Diencephalon (tissue), 1 donor: ENCODE measurements at places on chromosomes 3 and 15. TPM values are rescaled to one million over a fixed set of nuclear protein-coding genes. Genes with fewer than 3 reads are reported as not detected.

Gene NOX5
- 0.23 TPM for total RNA-seq

Gene CFAP44
- total RNA-seq = 20.3 TPM

Gene LSM3
- total RNA-seq = 10.4 TPM

Gene RBSN
- total RNA-seq = 58.6 TPM

Gene ZNF621
- total RNA-seq = 15.5 TPM

Gene CLEC3B
- total RNA-seq = 34.4 TPM

Gene GOLIM4
- 31.6 TPM for total RNA-seq

Gene ANKUB1
- total RNA-seq = 4.2 TPM

Gene LYZL4
- not detected for total RNA-seq

Gene NLGN1
- 99.4 TPM for total RNA-seq

Gene THAP10
- total RNA-seq = 6.0 TPM

Gene GABRB3
- 141 TPM for total RNA-seq

Gene RTP1
- total RNA-seq = 3.2 TPM

Gene CYP1A2
- not detected for total RNA-seq

Gene FAM81A
- total RNA-seq = 22.6 TPM

Gene ROPN1
- not detected for total RNA-seq

Gene TIGIT
- not detected for total RNA-seq

Gene ARHGEF26
- 15.2 TPM for total RNA-seq

Gene DNAH12
- total RNA-seq = 3.5 TPM

Gene DUOX1
- under 0.01 TPM for total RNA-seq

Gene PIF1
- total RNA-seq = 2.3 TPM

Gene GPR27
- 42.0 TPM for total RNA-seq

Gene C3orf80
- total RNA-seq = 2.5 TPM

Gene FETUB
- total RNA-seq = not detected

Gene LMAN1L
- not detected for total RNA-seq

Gene ARIH1
- 46.8 TPM for total RNA-seq

Gene LPP
- total RNA-seq = 16.1 TPM

Gene IL17RD
- 27.7 TPM for total RNA-seq

Gene HMCES
- total RNA-seq = 20.8 TPM

Gene TICRR
- 2.8 TPM for total RNA-seq

Gene CA12
- total RNA-seq = 13.8 TPM

Gene DNASE1L3
- not detected for total RNA-seq

Gene PML
- 9.0 TPM for total RNA-seq

Gene SEMA5B
- 17.8 TPM for total RNA-seq

Gene WDR93
- 2.1 TPM for total RNA-seq

Gene PLCH1
- total RNA-seq = 30.9 TPM

Gene CADPS
- total RNA-seq = 370 TPM

Gene ILDR1
- total RNA-seq = not detected
